ENCODE measurements at places on chromosomes 5 and 9.
A peak's percentile ranks its signal among the peaks of the same experiment; 100 is the strongest.

DNA sequence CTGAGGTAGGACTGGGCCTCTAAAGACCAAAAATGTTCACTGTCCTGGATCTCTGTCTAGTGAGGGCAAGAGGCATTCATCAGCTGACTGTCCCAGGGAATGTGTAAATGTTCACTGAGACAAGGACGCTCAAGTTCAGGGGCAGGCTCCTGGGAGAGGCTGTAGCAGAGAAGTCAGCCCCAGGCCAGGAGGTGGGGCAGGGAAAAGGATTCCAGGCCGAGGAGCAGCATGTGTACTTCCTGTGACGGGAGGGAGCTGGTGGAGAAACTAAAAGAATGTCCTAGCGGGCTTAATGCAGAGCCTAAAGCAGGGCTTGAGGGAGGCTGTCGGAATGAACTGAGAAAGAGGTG lies 205.8 kb downstream of the GABBR2 start:
- peak; percentile 73 for DNase-seq

DNA sequence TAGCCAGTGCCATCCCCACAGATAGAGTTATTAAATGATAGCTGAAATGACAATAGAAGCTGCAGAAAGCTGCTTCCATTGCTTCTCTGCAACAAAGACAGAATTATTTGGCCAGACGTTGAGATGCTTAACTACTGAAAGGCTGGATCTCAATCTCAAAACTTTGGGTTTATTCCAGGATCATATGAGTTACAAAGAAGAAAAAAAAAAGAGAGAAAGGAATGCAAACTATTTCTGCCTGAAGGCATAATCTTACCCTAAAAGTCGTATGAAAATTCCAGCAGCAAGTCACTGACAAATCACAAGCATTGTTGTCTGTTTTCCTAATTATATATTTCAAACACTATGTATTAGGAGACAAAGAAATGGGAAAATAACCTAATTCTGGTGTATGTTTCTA lies 12.8 kb upstream of the TYRP1 start:
- DNase-seq, result peak; percentile 45

DNA sequence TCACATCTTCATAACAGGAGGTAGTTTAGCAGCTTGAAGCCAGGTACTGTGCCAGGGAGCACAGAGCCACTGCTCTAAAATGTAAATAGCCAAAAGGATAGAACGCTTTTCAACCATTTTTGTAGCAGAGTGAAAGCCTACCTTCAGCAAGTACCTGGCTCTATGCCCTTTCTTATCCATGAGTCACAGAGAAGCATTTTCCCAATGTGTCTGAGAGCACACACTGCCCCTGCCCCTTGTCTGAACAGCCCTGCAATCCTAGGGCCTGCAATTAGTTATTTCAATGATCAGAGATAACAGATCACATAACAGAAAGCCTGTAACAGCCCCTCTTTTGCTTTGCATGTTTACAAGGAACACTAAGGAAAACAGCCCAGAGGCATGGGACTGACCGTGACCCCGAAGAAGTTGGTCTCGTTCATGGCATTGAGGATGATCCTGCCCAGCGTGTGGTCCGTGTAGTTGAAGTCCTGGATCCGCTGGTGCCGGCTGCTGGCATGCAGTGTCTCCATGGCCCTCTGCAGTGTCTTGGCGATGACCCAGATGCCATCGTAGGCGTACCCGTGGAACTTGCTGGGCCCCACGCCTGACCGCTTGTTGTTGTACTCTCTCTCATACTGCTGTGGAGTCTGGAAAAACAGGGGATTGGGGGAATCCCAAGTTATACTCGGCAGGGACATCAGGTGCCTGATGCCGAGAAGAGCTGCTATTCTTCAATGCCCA lies 198.3 kb upstream of the TBC1D2 start:
- DNase-seq, result no peak

DNA sequence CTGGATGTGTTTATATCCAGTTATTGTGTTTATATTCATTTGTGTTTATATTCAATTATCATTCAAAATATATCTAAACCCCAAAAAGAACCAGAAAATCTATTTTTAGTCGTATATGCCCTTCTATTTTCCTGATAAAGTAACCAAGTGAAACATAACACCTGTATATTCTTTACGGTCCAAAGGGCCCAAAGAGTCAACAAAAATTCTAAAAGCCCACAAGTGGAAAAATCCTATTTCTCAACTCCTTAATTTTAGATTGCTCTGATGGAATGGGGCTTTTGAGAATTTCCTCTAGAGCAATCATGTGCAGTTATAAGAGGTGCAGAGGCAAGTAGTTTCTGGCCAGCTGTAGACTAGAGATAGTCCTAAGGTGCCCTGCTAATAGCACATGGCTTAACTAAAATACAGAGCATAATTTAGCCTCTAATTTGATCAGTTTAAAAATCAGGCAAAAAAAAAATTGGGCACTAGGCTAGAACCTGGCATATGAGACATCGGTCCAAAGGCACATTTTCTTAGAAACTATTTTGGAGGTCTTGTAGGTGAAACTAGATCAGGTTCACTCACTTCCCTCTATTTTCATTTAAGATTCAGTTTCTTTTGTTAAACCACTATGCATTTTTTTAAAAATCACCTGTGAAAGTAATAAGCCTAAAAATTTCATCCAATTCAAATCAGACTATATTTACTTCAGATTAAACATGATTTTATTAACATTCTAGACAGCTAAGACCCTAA lies 256.0 kb downstream of the FBXL17 start:
- DNase-seq, result no peak

DNA sequence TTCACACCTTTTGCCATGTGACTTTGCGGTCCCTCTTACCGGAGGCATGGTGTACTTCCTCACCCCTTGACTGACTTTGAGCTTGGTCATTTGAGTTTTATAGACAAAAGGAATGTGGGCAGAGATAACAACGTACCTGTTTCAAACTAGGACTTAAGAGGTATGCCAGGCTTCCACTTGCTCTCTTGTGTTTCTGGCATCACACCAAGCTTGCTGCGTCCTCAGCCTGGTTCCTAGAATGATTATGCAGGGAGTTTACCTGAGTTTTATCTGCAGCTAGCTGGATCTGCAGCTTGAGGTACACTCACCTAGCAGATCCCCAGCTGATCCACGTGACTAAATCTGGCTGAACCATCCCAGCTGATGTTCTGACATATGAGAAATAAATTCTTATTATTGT lies 66.2 kb downstream of the PLK2 start:
- no peak for DNase-seq
